Osteoblast (primary cell): ENCODE measurements at places on chromosomes 4 and X. TPM values are rescaled to one million over a fixed set of nuclear protein-coding genes. Genes with fewer than 3 reads are reported as not detected.

DNA sequence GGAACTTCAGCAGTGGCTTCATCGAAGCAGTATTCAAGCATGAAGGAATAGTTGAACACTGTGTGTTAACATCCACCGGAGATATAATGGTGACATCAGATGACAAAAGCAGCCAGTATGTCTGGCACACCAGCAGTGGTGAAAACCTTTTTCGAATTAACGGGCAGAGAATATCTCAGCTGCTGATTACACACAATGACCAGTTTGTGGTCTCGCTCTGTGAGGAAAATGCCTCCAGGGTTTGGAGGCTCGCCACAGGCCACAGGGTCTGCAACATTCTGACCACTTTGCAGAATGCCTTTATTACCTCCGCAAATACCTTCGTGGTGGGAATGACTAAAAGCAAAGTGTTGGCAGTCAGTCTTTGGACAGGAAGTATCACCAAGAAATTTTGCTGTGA, 201.5 kb downstream of the NWD2 start:
- no peak overlapping the region for H3K27ac ChIP-seq
- DNase-seq = no peak
- no peaks in the 10 kb centered on the region for H3K4me1 ChIP-seq
- H3K36me3 ChIP-seq = no peaks in the 10 kb centered on the region

The GAB1 gene
- total RNA-seq = 20.6 and 23.3 TPM in 2 replicates

DNA sequence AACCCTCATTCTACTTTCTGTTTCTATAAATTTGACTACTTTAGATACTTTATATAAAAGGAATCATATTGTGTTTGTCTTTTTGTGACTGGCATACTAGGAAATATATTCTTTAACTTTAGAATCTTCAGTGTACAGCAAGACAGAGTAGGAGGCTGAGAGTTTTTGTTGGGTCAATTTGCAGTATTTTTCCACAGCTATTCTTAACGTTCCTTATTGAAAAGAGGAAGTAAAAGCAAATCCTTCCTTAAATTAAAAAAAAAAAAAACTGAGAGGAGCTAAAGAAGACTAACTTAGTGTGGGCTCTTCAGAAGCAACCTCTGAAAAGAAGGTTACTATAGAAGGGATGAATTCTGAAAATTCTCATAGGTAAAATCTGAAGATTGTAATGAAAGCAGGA, 1194.6 kb downstream of the ADGRL3 start:
- DNase-seq = no peak
- no peak overlapping the region for H3K27ac ChIP-seq
- H3K36me3 ChIP-seq = no peaks in the 10 kb centered on the region
- H3K4me3 ChIP-seq = no peak overlapping the region
- no peaks in the 10 kb centered on the region for H3K4me1 ChIP-seq

- no peaks in the 10 kb centered on the region for H3K36me3 ChIP-seq
- H3K27ac ChIP-seq = peak overlapping the region; percentile 70
- no peak overlapping the region for H3K4me3 ChIP-seq
Measured at GRCh38 chrX:103442536-103442901, 66.2 kb downstream of the BEX3 start.

The TBC1D25 gene
- 8.8 and 10.1 TPM in 2 replicates for total RNA-seq

DNA sequence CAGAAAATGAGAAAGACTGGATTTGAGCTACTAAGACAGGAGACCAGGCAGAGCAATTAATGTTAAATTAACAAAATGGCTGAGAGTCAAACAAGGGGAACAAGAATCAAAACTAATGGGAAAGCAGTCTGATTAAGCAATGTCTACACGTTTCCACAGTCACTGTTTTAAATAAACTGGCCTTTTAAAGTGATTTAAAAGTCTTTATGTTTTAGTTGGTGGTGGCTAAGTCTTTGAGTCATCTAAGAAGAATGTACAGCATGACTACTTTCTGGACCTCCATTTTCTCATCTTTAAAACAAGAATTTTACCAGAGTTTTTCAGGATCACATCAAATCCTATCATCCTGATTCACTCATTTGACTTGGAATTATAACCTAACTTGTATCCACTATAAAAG, 233.8 kb downstream of the ENOX2 start:
- H3K36me3 ChIP-seq = no peaks in the 10 kb centered on the region
- H3K27ac ChIP-seq = peak overlapping the region; percentile 61
- H3K4me1 ChIP-seq = peaks cover 8% of the 10 kb centered on the region
- no peak overlapping the region for H3K4me3 ChIP-seq

The ADH1C gene
- 0.59 and 0.72 TPM in 2 replicates for total RNA-seq

The SLITRK4 gene
- total RNA-seq = 0.29 and 0.36 TPM in 2 replicates

DNA sequence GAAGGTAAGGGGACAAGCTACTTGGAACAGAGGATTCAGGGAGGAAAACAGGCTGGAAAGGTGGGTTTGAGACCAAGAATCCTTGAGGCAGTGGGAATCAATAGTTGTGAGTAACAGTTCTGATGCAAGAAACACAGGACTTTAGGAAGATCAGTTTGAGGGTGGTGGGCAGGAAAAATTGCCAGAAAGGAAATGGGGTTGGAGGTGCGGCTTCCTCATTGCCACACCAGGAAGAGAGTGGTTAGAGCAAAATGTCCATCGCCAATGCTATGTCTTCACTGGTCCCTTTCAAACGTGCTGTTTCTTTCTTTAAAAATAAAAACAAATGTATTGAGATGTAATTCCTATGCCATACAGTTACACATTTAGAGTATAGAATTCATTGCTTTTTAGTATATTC, 57.1 kb upstream of the NOCT start:
- no peak overlapping the region for H3K4me3 ChIP-seq
- DNase-seq = no peak
- H3K27me3 ChIP-seq = no peaks in the 10 kb centered on the region
- peaks cover 10% of the 10 kb centered on the region for H3K4me1 ChIP-seq
- no peaks in the 10 kb centered on the region for H3K36me3 ChIP-seq

DNA sequence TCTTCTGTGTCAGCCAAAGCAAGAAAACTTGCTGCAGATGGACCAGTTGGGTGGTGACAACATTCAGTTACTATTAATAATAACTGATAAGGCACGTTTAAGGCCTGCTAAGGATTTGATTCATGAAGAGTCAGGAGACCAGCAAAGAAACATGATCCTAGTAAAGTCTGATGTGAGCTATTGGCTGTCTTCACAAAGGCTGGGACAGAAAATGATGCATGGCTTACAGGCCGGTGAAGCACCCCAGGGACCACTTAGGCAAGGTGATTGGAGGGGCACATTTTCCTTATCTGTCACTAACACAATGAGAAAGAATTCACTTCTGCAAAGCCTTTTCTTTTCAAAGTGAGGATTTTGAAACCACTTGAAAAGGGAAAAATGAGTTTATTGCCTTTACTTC, 65.4 kb upstream of the TRPC3 start:
- H3K4me3 ChIP-seq = no peak overlapping the region
- no peaks in the 10 kb centered on the region for H3K36me3 ChIP-seq
- no peak overlapping the region for H3K27ac ChIP-seq
- no peak for DNase-seq

DNA sequence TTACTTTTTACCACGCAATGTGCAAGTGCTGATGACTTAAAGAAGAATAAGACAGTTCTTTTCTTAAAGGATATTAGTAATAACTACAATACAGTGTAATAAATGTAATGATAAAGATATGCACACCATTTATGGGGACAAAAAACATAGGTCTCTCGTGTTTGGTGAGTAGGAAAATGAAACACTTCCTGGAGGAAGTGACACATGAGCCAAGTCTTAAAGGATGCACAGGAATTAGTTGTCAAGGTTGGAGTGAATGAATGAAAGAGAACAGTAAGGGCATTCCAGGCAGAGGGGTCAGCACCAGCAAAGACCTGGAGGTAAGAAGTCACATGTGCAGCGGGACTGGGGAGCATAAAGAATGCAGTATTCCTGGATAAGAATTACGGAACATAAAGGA, 112.7 kb downstream of the SH3RF1 start:
- no peak overlapping the region for H3K4me3 ChIP-seq
- DNase-seq = no peak
- H3K27ac ChIP-seq = no peak overlapping the region
- H3K4me1 ChIP-seq = peaks cover 82% of the 10 kb centered on the region
- peaks cover 30% of the 10 kb centered on the region for H3K36me3 ChIP-seq
- no peaks in the 10 kb centered on the region for H3K27me3 ChIP-seq

The CDX4 gene
- not detected in 2 replicates for total RNA-seq

DNA sequence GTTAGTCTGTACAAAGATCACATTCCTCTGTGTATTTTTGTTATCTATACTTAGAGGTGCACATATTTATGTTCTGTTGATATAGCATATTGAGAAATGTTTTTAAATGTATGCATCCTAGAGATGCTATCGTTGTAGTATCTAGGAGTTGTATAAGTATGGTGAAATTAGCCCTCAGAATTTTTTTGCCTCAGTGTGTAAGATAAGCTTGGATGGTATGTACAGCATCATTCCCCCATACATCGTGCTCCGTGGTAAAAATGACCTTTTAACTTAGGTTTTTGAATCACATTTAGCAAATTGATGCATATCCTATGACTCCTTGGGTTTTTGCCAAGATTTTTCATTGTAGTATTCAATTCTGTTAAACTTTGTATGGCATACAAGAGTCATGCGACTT, 113.5 kb downstream of the RPA4 start:
- no peaks in the 10 kb centered on the region for H3K27me3 ChIP-seq
- H3K4me3 ChIP-seq = no peak overlapping the region
- H3K27ac ChIP-seq = no peak overlapping the region
- no peaks in the 10 kb centered on the region for H3K36me3 ChIP-seq
- H3K4me1 ChIP-seq = no peaks in the 10 kb centered on the region

DNA sequence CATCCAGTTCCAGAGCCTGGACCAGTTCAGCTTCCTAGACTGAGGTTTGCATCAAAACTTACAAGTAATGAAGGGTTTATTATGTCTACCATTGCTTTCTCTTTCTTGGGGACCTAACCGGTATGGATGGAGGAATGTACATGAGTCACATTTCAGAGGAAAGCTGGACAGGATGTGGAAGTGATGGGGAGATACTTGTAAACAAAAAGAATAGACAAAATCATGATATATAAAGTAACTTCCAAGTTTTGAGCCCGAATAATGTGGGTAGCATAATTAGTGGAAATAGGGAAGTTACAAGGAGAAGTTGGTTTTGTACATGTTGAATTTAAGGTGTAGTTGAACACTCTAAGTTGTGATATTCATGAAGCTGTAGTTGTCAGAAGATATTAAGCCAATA, 15.0 kb downstream of the FNIP2 start:
- peak overlapping the region; percentile 96 for H3K27ac ChIP-seq
- no peaks in the 10 kb centered on the region for H3K36me3 ChIP-seq
- no peak overlapping the region for H3K4me3 ChIP-seq
- no peak for DNase-seq

The SSX3 gene
- total RNA-seq = not detected in 2 replicates
